Nephron progenitor cell (in vitro differentiated cells): ENCODE measurements at places on chromosomes 7 and 10.

DNA sequence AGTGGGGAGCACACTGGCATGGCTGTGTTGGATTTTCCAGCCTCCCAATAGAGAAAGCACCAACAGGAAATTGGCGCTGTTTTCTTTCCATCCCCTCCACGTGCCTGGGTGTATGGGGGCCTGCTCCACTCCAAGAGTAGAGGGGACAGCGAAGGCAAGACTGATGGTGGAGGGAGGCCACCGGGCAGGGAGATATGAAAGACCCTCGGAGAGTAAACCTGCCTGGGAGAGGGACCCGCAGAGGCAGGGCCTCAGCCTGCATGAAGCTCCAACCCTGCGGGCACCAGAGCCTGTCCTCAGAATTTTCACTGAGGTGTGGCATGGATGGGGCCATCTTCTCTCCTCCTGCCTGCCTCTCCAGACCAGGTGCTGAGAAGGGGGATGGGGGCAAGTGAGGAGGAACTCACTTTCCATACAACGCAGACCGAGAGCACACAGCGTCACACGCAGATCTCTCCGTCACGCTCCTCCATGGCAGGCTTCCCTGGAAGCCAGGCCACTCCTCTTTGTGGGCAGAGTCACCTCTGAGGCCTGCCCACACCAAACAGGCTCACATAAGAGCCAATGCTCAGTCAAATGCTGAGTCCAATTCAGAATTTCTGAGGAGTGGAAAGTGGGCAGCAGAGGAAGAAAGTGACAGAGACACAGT, 18.8 kb downstream of the ANXA11 start:
- DNase-seq = no peak

- peak; percentile 49 for DNase-seq
Observed at GRCh38 chr7:47738563-47739166, 156.8 kb upstream of the TNS3 start.

DNA sequence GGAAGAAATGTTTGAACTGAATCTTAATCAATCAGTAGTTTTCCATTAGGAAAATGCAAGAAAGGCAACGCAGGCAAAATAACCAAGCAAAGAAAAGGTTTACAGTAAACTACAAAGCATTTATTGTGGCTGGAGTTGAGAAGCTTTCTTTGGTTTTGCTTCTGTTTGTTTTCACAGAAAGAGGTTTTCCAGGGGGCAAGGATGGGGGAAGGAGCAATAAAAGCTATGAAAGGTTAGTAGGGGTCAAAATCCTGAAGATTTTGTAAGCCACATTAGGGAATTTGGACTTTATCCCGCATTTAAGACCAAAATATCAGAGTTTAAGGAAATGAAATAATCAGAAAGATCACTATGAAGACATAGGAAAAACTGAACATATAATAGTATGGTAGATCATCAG, 51.1 kb downstream of the NT5C2 start:
- DNase-seq = no peak

DNA sequence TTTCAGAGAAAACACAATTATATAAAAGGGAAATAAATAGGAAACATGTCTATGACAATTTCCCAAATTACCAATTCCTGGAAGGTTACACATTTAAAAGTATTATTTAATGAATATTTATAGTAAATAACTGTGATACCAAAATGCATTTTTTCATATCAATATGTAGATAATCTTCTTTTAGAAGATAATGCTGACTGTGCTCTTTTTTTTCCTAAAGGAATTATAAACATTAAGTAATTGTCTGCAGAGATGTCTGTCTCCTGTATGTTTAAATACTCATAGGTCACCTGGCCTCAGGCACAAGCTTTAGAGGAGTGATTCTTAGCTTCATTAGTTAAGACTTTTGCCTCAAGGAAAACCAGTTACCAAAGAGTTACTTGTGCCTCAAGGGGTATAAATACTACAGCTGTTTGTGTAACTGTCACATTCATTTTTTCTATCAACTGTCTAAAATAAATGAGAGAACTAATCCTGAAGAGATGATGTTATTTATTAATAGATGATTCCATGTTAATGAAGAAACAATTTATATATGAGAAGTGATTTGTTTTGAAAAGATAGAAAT, 77.1 kb downstream of the DNAJC1 start:
- DNase-seq = no peak

DNA sequence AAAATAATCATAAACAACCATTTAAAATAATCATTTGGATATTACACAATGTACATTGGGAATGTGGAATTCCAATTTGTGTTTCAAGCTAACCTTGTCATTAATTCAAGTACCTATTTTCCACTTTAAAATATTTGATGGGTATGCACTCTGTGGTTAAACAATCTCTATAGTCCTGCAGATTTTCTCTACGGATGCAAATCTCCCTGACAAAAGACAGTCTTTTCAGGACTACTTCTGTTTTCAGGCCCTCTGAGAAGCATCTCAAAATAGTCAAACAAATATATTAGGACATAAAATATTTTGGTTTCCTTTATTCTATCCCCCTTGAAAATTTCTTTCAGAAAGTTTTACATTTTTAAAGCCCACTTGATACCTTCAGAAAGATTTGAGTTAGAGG, 735.6 kb upstream of the MBL2 start:
- DNase-seq = no peak
